ENCODE measurements at places on chromosomes 7 and 10.

- DNase-seq: no peak
Measured at GRCh38 chr10:79984851-79985250, 35.9 kb upstream of the SFTPD start.

GRCh38 chr10:3750854-3751253, 34.2 kb downstream of the KLF6 start:
- DNase-seq: no peak

GRCh38 chr10:14093730-14094484, 236.8 kb downstream of the FRMD4A start:
- DNase-seq: peak; percentile 42

GRCh38 chr7:41316410-41316809, 386.5 kb downstream of the INHBA start:
- DNase-seq: no peak

- DNase-seq: no peak
Measured at GRCh38 chr7:48563334-48563733, 361.0 kb upstream of the CDC14C start.

- no peak for DNase-seq
Measured at GRCh38 chr10:132690401-132690800, 95.5 kb downstream of the NKX6-2 start.

- no peak for DNase-seq
Measured at GRCh38 chr10:103836861-103837260, 18.5 kb downstream of the SH3PXD2A start.

GRCh38 chr7:89618274-89618673, 536.0 kb upstream of the STEAP1 start:
- no peak for DNase-seq

DNA sequence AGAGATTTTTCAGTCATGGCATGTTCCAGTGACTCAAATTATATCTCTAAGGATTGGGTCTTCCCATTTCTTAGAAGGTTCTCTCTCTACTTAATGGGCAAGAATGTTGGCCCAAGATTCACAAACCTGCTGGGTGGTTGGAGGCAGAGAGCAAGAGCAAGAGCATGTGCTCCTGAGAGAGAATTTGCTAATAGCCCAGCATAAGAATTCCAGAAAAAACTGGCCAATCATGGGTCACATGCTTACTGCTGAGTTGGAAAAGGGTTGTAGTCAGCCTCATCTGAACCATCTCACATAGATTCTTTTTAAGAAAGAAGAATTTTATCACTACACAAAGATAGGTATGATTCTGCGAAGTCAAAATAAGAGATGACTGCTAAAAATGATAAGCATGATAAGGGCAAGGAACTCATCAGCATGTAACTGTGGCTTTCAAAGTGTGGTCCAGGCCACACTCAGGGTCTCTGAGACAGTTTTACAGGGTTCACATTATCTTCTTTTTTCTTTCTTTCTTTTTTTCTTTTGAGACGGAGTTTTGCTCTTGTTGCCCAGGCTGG, 8.2 kb upstream of the VCL start:
- DNase-seq: no peak

DNA sequence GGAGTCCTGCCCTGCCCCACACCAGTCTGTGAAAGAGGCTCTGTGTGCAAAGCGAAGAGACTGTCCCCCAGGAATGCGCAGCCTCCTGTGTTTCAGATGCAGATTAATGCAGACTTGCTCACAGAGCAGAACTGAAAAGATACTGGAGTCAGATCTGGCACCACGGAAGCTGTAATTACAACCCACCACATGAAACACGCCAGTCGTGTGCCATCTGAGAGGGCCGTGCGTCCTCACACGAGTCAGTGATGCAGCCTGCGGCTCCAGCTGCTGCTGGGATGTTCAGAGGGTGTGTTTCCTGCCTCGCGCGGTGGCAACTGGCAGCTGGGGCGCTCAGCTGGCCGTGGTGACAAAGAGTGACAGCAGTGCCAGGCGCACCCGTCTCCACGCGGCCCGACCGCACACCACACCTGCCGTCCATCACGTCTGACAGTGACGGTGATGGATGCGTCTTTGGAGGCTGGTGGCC, 50.0 kb downstream of the NKX6-2 start:
- DNase-seq: no peak

DNA sequence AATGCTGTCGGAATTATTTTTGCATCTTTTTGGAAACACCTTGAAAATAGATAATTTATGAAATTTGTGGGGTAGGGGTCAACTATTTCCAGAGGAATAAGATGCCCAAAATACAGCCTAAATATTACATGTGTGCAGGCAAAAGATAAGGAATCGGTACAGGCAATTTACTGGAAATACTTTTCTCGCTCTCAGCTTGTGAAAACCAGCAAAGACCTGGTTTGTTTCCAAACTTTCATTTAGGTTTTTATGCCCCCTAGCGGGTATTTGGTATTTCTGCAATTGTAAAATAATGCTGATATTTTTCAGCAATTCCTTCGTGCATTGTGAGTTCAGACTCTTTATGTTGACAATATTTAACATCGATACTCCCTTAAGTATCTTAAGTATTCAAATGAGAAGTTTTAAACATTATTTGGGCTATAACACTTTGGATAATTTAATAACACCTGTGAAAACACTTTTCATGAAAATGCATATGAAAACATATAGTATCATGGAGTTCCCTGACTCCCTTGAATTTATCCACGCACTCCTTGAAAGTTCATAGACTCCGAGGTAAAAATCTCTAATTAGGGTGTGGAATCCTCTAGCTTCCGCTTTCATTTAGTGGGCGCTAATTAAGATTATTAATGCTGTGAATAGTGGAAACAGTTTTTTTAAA, 132.4 kb downstream of the TSPAN12 start:
- DNase-seq: peak; percentile 86

DNA sequence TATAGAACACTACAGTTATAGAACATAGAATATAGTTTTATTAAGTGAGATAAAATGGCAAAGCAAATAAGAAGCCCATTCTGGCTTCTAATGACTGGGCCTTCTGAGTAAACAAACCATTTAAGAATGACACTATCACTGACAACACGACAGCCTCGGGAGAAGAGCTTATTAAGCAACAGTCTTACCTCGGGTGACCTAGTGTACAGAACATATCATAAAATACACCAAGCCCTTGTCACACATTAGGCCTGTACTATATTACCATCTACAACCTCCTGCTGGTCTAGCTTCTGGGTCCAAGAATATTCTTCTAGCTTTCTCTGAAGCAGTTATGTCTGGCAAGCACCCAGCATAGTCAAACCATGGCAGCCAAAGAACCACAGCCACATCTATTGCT, 32.0 kb downstream of the CCDC186 start:
- no peak for DNase-seq

DNA sequence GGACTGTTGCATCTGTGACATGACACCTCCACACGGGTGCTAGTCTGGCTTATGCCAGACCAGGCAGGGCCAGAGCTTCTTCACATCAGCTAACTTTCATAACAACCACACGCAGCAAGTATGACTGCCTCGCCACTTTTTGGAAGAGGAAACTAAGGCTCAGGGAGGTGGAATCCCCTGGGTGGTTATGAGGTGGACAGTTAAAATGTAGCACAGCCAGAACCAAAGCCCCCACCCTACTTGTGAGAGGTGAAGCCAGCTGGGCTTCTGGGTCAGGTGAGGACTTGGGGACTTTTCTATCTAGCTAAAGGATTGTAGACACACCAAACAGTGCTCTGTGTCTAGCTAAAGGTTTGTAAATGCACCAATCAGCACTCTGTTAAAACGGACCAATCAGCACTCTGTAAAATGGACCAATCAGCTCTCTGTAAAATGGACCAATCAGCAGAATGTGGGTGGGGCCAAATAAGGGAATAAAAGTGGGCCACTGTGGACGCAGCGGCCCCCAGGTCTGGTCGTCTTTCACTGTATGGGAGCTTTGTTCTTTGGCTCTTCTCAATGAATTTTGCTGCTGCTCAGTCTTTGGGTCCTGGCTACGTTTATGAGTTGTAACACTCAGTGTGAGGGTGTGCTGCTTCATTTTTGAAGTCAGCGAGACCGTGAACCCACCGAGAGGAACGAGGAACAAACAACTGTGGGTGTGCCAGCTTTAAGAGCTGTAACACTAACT, 171.0 kb downstream of the PTPN20 start:
- DNase-seq: no peak

DNA sequence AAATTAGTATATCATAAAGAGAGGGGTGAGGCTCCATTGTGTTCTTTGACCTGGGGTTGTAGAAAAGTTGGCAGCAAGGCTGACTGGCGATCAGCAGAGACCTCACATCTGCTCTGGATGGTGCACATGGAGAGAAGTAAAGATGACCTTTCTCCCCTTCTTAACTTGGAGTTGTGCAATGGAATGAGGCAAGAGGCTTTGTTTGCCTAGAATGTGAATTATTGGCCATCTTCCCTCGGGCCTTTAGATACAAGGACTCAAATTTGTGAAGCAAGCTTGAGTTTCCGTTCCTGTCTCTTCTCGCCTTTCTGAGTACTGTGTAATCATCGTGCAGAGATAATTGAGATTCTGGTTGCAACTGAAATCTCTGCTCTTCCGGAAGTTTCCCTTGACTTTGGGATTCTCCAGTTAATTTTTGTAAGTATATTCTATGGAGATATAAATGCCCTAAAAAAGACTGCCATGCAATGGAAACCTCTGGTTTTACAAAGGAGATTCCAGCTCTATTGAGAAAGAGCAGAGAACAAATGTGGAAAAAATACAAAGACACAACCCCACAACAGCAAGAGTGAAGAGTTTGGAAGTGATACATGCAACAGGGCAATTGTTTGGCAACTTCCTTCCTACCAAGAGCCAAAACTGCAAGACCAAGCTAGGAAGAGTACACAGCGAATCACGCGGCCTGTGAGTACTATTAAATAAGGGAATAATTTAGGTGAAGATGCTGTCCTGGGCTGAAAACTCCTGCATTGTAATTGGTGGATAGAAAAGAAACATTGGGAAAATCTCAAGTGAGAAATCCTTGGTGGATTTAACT, 542.3 kb upstream of the NRP1 start:
- no peak for DNase-seq

DNA sequence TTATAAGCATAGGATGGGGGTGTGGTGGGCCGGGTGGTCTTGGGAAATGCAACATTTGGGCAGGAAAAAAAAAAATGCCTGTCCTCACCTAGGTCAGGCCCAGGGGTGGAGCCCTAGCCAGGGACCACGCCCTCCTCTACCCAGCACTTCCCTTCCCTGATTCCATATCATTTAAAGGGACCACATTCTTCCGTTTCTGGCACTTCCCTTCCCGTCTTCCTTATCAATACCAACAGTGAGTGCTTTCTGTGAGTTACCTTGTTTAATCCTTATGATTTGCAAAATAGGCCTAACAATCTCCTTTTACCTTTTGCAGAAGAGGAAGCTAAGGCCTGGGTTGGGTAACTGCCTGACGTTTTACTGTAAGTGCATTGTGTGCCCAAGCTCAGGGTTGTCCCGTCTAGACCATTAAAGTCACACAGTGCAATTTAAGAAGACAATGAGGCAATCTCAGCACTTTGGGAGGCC, 16.7 kb upstream of the C10orf95 start:
- DNase-seq: no peak

- no peak for DNase-seq
Measured at GRCh38 chr10:2978574-2979273, 88.6 kb upstream of the PFKP start.

- DNase-seq: no peak
Measured at GRCh38 chr7:98685541-98685940, 68.5 kb downstream of the NPTX2 start.

GRCh38 chr10:30420266-30420665, 13.7 kb upstream of the MAP3K8 start:
- no peak for DNase-seq

GRCh38 chr10:113987805-113988204, 55.9 kb upstream of the ADRB1 start:
- DNase-seq: no peak

GRCh38 chr7:36777062-36777461, 52.8 kb upstream of the AOAH start:
- DNase-seq: no peak

Data from G401 (cell line).